Myometrial cell (primary cell): ENCODE measurements at places on chromosomes 1 and 21. TPM values are rescaled to one million over a fixed set of nuclear protein-coding genes. Genes with fewer than 3 reads are reported as not detected.

Gene NGF
- total RNA-seq = not detected in 2 replicates

Gene OVAAL
- not detected in 2 replicates for total RNA-seq

Gene VHLL
- total RNA-seq = not detected in 2 replicates

Gene CLCA2
- under 0.01 TPM in 1 of 2 replicates, not detected in the other for total RNA-seq

Gene DNASE2B
- 0.18 TPM in 1 of 2 replicates, not detected in the other for total RNA-seq

Gene AMIGO1
- 0.58 and 0.89 TPM in 2 replicates for total RNA-seq

Gene PADI3
- total RNA-seq = not detected in 2 replicates

Gene OR2T29
- total RNA-seq = not detected in 2 replicates

Gene INKA2
- total RNA-seq = 0.35 and 0.58 TPM in 2 replicates

Gene AMPD1
- total RNA-seq = not detected in 2 replicates

Gene TEX50
- total RNA-seq = not detected in 2 replicates

Gene COL16A1
- 11.0 and 20.9 TPM in 2 replicates for total RNA-seq

Gene ANXA9
- 1.2 and 1.4 TPM in 2 replicates for total RNA-seq

Gene SH2D1B
- 0.18 TPM in 1 of 2 replicates, not detected in the other for total RNA-seq

Gene DNAJC11
- total RNA-seq = 25.4 and 27.6 TPM in 2 replicates

Gene TNFRSF9
- total RNA-seq = 0.53 and 1.7 TPM in 2 replicates

Gene CHIA
- total RNA-seq = not detected in 2 replicates

Gene SPAG17
- total RNA-seq = not detected in 2 replicates

Gene RAVER2
- total RNA-seq = 3.5 and 5.8 TPM in 2 replicates

Gene SORT1
- total RNA-seq = 9.2 and 10.8 TPM in 2 replicates

Gene TMEM167B
- 21.0 and 33.8 TPM in 2 replicates for total RNA-seq

Gene DHRS3
- 82.8 and 86.8 TPM in 2 replicates for total RNA-seq

Gene SPRR1B
- not detected in 2 replicates for total RNA-seq

Gene CFAP126
- total RNA-seq = not detected in 2 replicates

Gene ITGB2
- not detected in 2 replicates for total RNA-seq

Gene MXRA8
- total RNA-seq = 354 and 384 TPM in 2 replicates

Gene THEM5
- not detected in 2 replicates for total RNA-seq

Gene FCRL1
- not detected in 2 replicates for total RNA-seq
